ENCODE measurements at places on chromosomes 7 and 10.

- DNase-seq, result no peak
These were observed 7.3 kb downstream of the RP9 start for GRCh38 chr7:33101906-33102305.

- DNase-seq, result no peak
These were observed 145.6 kb downstream of the RELN start for GRCh38 chr7:103843689-103844480.

GRCh38 chr10:71587941-71588573 lies 131.5 kb downstream of the C10orf105 start:
- DNase-seq, result no peak

DNA sequence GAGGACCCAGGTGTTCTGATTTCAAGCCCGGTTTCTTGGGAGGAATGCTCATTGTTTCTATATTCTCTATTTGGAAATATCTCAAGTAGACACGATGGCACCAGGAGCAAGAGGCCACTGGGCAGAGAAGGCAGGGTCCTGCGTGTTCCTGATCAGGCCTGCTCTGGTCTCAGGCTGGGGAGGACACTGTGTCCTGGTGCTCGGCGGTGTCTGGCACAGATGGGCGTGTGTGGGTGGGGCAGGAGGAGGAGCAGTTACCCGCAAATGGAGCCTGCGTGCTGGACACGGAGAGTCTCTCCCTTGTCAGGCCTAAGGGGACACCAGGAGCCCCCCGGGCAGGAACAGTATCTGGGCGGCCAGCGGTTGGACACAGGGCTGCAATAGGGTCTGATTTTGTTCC lies 25.9 kb upstream of the GOLGA7B start:
- no peak for DNase-seq

DNA sequence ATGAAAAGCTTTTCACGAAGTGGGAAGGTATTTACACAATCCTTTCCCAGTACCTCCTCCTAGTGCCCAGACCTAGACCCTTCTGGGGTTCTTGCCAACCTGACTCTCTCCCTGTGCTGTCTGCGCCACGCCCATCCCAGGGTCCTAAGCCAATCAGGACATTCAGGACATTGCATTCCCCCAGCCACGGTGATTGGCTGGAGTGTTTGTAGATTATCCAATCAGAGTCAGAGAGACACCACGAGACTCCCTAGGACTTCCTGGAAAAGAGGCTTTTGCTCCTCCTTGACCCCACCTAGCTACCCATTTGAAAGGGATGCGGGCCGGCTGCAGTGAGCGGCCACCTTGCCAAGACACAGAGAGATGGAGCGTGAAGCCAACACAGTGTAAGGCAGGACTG lies 3.5 kb upstream of the GDF2 start:
- no peak for DNase-seq

DNA sequence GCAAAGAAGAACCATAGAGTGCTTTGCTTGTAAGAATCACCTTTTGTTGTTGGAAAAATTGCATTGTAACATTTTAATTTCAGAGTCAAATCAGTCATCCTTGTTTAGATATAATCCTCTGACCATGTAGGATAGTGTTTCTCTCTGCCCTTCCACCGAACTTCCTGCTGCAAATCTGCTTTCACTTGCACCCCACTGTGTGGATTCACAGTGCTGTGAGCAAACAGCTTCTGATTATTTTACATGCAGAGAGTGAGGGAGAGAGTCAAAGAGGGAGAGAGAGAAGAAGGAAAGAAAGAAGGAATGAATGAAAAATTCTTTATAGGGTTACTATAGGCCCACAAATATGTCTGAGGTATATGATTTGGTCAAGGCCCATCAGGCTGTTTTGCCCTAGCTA lies 30.0 kb upstream of the SEM1 start:
- DNase-seq, result no peak

GRCh38 chr7:132650498-132650897 lies 74.2 kb upstream of the PLXNA4 start:
- DNase-seq, result no peak

DNA sequence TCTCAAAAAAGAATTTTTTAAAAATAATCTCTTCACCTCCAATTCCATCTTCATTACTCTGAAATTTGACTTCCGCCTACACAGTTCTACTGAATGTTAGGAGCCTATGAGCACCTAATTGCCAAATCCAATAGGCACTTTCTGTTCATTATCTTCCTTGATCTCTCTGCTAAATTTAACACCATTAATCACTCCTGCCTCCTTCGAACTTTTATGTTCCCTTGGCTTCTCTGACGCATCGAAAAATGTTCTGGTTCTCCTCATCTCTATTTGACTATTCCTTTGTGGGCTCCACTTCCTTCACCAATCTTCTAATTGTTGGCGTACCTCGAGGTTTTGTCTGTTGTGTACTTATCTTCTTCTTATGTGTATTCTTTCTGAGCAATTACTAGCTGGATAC lies 87.3 kb downstream of the MTPN start:
- no peak for DNase-seq

DNA sequence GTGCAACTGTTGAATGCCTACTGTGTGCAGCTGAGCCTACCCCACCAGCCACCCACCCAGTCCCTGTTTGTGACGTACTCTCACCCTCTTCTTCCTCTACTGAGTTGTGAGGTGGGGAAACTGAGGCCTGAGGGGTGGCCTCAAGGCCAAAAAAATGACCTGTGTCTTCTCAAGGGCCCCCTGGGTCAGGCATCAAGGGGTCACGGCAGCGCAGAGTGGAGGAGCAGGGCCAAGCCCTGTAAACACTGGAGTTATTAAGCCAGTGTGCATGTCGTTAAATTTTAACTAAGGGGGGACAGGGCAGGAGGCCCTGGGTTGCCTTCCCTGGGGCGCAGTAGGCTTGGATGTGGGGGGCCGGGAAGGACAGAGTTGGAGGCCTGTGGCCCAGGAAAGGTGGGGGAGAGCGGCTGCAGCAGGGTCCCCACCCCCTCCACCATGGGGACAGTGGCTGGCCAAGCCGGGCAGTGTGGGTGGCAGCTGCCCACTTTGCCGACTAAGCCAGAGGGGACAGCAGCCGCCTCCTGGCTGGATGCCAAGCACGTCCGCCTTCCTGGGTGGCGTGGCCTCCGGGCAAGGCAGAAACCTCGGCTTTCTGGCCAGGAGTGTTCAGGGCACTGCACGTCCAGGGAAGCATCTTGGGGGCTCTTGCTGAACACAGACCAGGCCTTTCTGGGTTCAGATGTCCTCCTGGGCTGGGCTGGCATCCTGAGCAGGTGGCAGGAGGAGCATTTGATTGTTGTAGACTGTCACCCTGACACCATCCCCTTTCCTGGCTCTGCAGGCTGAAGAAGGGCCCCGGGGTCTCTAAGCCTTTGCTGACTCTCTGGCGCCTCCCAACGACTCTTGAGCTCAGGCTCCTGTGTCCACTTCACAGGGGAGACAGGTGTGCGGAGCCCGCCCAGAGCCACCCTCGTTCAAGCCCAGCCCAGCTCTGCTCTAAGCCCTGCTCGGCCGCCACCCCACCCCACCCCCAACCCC lies 1.9 kb downstream of the SLC29A4 start:
- DNase-seq, result peak; percentile 61
